ENCODE measurements at places on chromosomes 6 and 20.
A peak's percentile ranks its signal among the peaks of the same experiment; 100 is the strongest.

DNA sequence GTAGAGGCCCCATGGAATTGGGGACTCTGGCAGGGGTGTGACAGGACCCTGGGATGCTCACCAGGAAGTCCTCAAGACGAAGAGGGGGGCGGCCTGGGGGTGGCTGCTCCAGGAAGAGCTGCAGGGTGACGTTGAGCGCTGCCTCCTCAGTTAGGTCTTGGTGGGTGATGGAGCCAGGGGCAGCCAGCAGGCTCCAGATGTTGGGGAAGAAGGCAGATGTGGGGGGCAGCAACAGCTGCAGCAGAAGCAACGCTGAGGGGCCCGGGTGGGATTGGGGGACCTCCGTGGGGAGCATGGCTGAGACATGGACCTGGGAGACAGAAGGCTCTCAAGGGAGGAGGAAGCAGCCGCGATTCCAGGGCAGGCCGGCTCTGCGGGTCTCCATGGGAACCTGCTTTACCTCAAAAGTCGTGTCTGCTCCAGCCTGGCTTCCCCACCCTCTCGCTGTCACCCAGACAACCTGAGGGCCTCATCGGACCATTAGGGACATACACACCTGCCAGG lies 591 bp downstream of the VWA7 start:
- peak; percentile 64 for DNase-seq

DNA sequence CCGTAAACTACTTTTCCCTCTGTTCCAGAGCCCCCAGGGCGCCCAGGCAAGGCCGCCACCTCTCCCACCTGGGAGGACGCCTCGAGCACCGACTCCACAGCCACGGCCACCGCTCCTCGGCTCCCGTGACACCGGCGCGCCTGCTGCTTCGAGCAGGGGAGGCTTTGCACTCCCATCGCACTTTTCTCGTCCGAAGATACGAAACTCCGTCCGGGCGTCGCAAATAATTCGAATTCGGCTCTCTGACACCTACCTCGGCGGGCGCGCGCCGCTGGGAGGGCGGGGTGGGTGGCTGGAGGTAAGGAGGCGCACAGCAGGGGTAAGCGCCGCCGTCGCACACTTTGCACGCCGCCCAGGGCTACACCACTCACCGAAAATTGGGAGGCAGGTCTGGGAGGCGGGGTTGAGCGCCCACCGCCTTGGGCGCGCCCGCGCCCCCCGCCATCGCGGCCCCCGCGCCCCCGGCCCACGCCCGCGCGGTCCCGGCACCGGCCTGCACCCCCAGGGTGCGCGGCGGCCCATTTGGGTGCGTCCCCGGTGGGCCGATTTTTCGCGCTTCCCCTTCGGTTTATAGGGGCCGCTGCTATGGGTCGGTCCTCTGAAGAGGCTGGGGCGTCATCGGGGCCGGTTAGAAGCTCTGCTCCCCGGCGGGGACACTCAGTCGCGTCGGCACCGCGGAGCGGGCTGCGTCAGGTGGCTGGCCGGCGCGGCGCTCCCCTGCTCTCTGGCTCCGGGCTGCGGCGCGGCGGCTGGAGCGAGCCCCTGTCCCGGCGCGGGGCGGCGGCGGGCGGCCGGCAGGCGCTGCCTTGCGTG lies 36.2 kb downstream of the GNAS start:
- DNase-seq = peak; percentile 64

DNA sequence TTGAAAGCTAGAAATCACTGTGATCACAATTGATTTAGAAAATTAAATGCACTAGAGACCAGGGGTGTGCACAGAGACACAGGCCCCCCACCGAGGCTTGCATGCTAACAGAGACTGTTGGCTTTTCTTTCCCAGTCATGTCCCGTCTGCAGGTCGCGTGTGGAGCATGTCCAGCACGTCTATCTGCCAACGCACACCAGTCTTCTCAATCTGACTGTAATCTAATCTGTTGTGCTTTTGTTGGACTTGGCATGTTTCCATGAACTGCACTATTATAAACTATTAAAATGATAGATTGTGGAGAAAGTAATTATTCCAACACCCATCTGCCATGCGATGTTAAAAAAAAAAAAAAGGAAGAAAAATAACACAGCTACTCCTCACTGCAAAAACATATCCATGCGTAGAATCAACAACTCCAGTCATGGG lies 17.7 kb downstream of the MYLIP start:
- peak; percentile 96 for DNase-seq

- DNase-seq = no peak
Observed at GRCh38 chr6:108927927-108928326, 79.7 kb downstream of the ARMC2 start.

DNA sequence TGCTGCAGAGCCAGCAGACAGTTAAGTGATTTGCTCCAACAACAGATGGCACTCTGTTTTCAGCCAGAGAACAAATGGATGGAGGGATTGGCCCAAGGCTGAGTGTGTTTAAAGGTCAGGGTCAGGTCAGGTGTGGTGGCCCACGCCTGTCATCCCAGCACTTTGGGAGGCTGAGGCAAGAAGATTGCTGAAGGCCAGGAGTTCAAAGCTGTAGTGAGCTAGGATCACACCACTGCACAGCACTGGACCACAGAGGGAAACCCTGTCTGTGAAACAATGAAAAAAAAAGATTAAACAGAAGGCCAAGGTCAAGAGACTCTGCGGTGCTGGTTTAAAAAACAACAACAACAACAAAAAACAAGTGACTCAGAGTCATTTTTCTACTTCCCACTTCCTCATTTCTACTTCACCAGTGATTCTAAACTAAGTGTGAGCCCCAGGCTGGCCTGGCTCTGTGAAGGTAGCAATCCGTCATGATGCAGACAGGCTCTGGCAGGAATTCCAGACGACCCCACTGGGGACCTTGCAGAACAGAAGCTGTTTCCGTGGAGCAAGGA lies 42.5 kb upstream of the ARMC2 start:
- DNase-seq = peak; percentile 22

All from NCI-H2171 treated with DMSO at 0.1 percent for 48 hours (cell line).